ENCODE measurements at places on chromosomes 6 and 20. TPM values are rescaled to one million over a fixed set of nuclear protein-coding genes. Genes with fewer than 3 reads are reported as not detected.

C6orf89 gene
- total RNA-seq = 47.2 TPM

CSE1L gene
- total RNA-seq = 33.0 TPM

VSTM2L gene
- total RNA-seq = 2.6 TPM

AKAP12 gene
- 43.7 TPM for total RNA-seq

COL12A1 gene
- 20.3 TPM for total RNA-seq

SMOC2 gene
- total RNA-seq = 520 TPM

OR12D3 gene
- total RNA-seq = not detected

GSTA3 gene
- not detected for total RNA-seq

DNA sequence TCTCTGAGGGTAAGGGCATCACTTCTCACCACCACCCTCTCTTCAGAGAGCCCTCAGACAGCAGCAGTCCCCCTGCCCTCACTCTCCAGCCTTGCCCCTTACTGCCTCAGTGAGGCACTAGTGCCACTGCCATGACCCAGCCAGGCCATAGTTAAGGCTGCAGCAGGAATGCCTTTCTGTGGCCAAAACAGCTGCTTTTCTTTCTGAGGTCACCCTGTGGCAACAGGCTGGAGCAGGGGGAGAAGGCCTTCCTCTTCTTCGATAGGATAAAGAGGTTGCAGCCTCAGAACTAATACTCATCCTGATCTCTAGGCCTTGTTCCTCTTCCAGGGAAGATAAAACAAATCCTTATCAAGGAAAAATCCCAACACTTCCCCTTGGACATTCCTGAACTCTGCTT, 56.8 kb upstream of the ECI2 start:
- DNase-seq = no peak

DNA sequence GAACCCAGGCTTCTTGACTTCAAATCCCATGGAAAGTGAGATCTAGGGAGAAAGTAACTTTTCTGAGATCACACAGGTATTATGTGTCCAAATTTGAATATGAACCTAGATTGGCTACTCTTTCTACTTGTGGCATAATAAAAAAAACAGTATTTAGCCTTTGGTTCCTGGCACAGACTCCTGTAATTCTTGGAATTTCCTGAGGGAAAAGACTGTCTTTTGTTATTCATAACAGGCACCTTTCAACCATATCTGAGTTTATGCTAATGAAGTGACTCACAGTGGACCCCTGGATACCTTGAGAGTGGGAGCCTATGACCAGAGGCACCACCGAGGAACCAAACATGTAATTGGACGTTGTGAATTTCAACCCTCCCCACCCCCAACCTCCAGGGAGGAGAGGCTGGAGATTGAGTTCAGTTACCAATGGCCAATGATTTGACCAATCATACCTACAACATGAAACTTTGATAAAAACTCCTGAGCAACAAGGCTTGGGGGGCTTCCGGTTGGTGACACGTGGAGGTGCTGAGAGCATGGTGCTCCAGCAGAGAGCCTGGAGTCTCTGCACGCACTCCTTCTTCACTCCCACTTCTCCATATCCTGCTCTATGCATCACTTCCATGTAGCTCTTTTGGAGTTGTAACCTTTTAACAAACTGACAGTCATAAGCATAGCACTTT, 48.8 kb downstream of the LAMA4 start:
- no peak for DNase-seq

DNA sequence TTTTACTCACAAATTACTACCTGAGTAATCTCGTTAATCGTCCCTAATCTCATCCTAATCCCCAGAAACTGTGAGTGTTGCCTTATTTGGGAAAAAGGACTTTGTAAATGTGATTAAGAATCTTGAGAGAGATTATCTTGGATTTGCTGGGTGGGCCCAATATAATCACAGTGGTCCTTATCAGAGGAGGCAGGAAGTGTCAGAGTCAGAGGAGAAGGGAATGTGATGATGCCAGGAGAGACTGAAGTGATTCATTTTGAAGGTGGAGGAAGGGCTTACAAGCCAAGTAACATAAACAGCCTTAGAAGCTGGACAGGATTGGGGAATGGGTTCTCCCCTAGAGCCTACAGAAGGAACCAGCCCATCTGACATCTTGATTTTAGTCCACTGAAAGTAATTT, 16.7 kb downstream of the RPP21 start:
- no peak for DNase-seq

- DNase-seq = no peak
Measured at GRCh38 chr6:27514906-27515495, 42.1 kb upstream of the ZNF184 start.

DNA sequence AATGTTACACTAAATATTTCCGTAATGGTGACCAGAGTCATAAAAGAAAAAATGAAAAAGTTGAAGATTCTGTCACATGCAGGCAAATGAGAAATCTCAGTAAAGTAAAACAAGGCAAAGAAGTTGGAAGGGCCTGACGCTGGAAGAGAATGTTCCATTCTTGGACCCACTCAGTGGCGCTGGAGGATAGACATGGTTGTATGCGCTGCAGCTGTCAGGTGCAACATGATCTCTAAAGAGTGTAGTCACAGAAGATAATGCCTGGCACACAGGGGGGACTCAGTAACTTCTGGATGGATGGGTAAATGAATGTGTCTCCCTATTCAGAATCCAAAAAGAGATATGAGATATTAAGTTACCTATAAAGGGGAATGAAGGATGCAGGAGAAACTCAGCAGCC, 116.3 kb downstream of the FAXC start:
- no peak for DNase-seq

DNA sequence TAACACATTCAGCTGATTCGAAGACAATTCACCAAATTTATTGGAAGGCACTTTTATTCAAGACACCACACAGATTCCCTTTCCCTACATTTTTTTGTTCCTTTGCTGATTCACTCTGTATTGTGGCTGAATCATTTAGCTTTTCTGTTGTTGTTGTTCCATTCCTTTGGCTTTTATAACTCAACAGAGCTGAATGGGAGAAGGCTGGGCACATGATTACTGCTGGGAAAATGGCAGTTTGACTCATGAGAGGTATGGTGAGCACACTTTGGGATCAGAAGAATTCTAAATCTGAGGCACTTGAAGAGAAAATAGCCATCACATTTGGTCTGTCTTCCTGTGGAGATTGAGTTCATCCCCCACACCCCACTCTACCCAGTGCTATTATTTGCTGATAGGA, 15.7 kb upstream of the SAYSD1 start:
- no peak for DNase-seq

DNA sequence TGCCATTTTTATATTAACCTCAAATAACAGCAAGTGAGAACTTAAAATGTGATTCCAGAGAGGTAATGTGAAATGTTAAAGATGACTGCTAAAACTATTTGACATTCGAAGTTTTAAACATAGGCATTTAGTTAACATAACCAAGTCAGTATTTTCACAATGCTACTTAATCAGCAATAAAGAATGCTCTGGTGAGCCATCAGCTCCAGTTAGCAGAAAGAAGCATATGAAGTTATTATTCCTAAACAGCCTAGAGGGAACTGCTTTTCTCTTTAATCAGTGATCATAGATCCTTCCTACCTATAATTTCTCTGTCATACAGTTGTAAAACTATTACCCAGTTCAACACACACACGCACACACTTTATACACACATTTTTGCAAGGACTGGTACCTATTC, 60.1 kb downstream of the MMS22L start:
- no peak for DNase-seq

- no peak for DNase-seq
Measured at GRCh38 chr6:147023581-147023980, 180.6 kb upstream of the STXBP5 start.

- DNase-seq = no peak
Measured at GRCh38 chr6:125872259-125872921, 81.6 kb downstream of the NCOA7 start.

DNA sequence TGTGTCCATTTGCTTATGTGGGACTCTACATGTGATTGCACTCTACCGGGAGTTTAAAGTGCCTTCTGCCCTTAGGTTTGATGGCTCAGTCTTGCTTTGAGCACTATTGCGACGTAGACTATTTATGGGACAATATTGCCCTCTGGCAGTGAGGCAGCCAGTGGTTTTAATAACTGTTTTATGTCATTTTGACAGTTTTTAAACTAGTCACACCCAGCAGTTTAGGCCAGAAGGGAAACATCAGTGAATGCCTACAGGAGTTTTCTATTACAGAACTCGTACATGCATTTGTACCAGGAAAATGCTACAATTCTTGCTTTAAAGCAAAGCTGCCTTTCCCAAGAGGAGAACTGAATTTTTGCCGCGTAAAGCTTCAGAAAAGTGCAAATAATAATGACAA, 813.7 kb downstream of the KIF16B start:
- peak; percentile 68 for DNase-seq

DNA sequence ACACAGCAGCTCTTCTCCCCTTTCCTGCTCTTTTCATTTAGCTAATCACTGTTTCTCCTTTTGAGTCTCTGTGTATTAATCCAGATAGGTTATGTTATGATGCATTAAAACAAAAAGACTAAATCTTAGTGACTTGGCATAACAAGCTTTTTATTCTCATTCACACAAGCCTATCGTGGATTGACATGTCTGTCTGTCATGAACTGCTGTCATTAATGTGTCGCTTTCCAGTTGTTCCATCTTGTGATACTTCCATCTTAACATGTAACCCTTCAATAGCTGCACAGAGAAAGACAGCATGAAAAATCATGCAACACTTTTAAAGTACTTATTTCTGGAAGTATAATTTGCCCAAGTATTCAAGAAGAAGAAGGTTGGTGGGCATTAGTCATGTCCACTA, 128.7 kb downstream of the GRIK2 start:
- DNase-seq = no peak
